ENCODE measurements at places on chromosomes 2 and 18. TPM values are rescaled to one million over a fixed set of nuclear protein-coding genes. Genes with fewer than 3 reads are reported as not detected.

The HNRNPLL gene
- 58.8 TPM for total RNA-seq

The RIT2 gene
- 24.5 TPM for total RNA-seq

The LOXHD1 gene
- total RNA-seq = 0.57 TPM

The FBXO48 gene
- 2.7 TPM for total RNA-seq

The HOXD3 gene
- total RNA-seq = 0.62 TPM

The TSGA10 gene
- total RNA-seq = 24.6 TPM

The NETO1 gene
- total RNA-seq = 104 TPM

The RPL31 gene
- 672 TPM for total RNA-seq

The TLX2 gene
- total RNA-seq = 0.83 TPM

The EVX2 gene
- total RNA-seq = not detected

The ALLC gene
- not detected for total RNA-seq

The SCN3A gene
- total RNA-seq = 33.3 TPM

The DBI gene
- 126 TPM for total RNA-seq

The CXCR4 gene
- total RNA-seq = 6.1 TPM

DNA sequence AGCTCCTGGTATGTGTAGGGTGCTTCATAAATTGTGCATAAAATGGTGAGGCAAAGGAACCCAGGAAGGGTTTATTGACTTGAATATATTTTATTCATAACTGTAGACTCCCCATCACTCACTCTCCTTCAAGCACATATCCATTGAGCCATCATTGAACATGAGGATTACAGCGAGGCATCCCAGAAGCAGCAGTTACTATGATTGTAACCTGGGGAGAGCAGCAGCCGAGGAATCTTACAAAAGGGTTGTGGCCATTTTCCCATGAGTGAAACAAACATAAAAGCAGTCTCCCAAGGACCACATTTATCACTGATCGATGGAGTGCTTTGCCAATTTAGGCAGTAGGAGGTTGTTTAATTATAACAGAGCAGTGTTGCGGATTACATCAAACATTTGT, 183.4 kb downstream of the NCK2 start:
- DNase-seq = no peak

DNA sequence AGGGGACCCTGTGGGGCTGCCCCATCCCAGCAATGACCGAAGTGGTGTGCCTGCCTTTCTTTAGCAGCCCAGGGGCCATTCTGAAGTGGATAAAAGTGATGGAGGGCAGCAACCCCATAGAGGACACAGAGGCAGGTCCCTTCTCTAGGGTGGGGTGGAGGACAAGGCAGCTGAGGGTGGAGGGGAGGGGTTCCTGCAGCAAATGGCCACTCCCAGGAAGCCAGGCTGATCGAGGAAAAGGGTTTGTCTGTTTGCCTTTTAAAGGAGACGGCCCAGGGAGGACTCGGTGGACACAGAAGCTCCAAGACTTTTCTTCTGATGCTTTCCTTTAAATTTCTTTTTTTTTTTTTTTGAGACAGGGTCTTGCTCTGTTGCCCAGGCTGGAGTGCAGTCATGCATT, 272.8 kb downstream of the TWIST2 start:
- no peak for DNase-seq

- no peak for DNase-seq
These were observed 25.7 kb upstream of the FAM178B start for GRCh38 chr2:97011977-97012569.

- DNase-seq = no peak
These were observed 249.4 kb downstream of the MEIS1 start for GRCh38 chr2:66684289-66684688.

- no peak for DNase-seq
These were observed 4.9 kb downstream of the TTL start for GRCh38 chr2:112486895-112487294.

DNA sequence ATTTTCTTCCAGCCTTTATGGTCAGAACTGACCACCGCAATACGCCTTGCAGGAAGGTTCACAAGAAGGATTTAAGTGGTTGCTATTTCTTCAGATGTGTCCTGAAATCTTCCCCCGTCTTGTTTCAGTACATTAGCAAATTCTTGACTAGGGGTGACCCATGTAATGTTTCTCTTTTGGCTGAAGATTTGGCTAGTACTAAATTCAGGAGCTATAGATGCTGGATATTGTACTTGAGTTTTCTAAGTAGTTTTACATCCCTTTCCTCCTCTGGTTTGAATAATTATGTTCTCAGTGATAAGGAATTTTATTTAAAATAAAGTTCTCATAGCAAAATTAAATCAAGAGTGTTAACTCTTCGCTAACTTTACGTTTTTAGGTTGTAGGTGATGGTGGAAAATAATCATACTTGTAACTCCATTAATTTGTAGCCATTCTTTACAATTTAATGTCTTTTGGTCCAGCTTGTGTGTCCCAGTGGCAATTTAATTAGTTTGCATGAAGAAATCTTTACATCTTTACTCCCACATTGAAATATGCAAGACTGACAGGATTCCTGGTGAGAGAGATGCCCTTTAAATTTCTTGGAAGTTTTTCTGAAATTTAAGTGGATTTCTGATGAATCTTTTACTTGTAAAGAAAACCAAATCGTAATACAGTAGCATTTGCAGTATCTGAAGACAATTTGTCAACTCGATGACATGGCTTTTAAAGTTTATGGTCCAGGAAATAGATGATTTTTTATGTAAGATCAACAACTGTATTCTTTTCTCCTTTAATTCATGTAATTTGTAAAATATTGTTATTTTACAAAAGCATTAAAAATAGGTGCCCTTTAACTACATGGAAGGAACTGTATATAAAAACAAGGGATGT, 2.8 kb downstream of the PHLPP1 start:
- DNase-seq = no peak

GRCh38 chr2:67674668-67675067, 277.5 kb downstream of the ETAA1 start:
- no peak for DNase-seq

GRCh38 chr2:45773909-45774308, 122.4 kb downstream of the PRKCE start:
- DNase-seq = no peak

DNA sequence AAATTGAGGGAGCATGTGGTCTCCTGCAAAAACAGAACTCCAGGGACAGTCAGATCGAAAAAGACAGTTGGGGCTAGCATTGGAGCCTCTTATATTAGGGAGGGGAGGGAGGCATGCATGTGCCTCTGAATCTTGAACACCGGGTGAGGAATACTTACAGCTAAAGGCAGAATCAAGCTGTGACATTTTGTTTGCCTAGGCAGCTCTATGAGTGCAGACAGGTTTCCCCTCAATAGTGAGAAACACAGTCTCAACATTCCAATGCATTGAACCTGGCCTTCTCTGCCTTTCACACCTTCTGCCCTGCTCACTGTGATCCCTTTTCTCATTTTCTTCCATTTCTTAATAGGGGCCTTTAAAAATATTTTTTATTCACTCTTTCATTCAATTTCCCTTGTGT, 140.4 kb downstream of the THSD7B start:
- DNase-seq = no peak

DNA sequence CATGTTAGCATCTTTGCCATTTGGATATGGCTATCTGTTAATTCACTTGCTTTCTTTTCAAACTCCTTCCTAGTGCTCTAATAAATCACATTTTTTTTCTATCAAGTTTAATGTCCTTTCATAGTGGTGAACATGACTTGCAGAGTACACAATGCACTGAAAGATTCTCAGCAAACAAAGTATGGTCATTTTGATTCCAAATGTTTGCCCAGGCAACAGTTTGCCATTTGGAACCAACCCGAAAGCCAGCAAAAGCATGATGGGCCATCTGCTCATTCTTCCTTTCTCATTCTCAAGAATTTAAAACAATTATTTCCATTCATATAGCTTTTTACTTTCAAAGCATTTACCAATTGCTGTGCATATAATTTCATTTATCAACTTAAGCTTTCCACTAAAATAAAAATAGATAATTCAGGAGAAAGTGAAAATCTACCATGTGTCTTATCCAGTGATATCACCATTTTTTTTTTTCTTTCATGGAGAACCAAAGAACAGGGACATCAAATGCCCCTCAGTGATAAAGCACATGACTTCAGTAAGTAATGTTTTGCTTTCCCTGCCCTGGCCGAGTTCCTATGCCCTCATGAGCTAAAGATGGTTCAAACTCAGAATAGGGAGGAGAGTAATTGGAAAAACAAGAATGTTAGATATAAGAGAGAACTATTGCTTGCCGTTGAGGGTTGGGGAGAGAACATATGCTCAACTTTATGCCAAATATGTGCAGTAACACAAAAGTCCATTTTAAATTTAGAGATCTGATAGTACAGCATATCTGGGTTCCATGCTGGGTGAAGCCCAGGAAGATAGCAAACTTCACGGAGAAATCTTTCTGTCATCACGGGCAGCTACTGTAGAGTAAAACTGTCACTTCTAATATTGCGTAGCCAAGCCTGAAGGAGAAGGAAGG, 62.1 kb downstream of the HNMT start:
- DNase-seq = no peak

DNA sequence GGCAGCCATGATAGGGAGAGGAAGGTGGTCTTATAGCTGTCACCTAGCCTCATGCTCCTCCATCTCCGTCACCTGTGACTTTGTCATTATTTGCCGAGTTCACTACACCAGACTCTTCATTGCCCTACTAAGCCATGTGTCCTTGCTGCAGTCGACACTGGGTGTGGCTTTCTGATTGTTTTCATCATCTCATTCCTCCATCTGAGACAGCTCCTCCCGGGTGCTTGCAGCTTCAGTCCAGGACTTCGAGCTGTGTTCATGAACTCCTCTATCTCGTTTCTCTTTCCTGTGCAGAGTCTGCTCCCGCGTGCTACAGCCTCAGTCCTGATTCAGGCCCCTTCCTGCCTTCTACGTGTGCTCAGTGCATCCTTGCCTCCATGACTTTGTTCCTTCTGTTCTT, 295.1 kb upstream of the TNP1 start:
- no peak for DNase-seq

GRCh38 chr18:29164993-29165599, 988.2 kb upstream of the CDH2 start:
- no peak for DNase-seq

- no peak for DNase-seq
These were observed 13.9 kb upstream of the SLC1A4 start for GRCh38 chr2:64975232-64975821.

DNA sequence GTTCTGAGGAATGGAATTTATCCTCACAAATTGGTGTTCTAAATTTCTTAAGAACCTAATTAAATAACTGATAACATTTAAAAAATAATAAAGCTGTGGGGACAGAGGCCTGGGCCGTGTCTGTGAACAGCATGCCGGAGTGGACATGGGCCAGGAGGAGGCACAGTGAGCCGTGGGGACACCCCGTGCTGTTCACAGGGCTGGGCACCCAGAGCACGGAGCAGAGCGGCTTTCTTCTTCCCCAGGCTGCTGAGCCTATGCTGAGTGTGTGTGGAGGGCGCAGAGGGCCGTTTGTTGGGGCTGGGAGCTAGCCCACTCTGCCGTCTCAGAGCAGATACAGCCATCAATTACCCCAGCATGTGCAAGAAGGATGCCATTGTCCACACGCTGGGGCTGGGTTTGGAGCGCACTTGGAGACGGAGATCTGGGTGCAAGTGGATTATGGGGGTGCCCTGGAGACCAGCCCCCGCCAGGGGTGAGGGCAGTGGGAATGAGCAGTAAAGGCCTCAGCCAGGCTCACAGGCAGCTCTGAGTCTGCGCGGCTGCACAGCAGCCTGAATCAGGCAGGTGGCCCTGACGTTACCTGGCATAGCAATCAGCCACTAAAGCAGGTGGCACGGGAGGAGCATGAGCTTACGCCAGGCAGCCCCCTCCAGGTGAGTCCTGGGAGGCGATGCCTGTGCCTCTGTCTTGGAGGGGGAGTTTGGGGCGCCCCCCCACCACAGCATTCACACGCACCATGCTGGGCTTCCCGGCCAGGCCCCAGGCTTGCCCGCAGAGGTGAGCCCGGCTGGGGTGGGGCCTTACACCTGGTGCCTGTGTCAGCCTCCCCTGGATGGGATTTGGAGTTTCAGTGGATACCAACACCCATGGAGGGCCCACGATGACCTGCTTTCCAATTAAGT, 52.1 kb upstream of the SLC66A3 start:
- no peak for DNase-seq

- DNase-seq = no peak
These were observed at the start of gene ADRA2B for GRCh38 chr2:96116424-96116878. Gene ADRA2B, minus strand, starts transcription at chr2:96116571. Its CDS starts 422 bp downstream, at chr2:96116149.

DNA sequence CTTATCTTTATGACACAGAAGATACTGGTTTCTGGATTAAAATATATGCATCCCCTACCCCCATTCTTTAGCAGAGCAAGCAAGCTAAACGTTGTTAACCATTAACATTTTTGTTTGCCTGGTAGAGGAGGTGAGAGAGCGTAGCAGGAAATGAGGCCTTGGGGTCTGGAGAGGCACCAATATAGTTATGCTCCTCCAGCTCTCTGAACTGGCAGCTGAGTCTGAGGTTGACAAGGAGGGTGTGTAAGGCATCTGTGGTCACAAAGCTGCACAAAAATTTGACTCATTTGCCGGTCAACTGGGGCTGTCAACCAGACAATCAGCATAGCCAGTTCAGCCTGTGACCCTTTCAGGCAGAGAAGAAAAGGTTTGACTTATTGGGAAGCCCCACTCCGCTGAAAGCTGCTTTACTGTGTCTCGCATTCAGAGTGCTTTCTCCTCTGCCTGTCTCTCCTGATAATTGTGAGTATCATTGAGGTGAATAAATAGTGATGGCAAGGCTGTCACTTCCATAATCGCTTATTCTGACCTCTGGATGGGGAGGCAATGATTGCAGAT, 647.5 kb upstream of the SETBP1 start:
- no peak for DNase-seq

- DNase-seq = no peak
These were observed 61.1 kb downstream of the CABLES1 start for GRCh38 chr18:23196119-23197007.

DNA sequence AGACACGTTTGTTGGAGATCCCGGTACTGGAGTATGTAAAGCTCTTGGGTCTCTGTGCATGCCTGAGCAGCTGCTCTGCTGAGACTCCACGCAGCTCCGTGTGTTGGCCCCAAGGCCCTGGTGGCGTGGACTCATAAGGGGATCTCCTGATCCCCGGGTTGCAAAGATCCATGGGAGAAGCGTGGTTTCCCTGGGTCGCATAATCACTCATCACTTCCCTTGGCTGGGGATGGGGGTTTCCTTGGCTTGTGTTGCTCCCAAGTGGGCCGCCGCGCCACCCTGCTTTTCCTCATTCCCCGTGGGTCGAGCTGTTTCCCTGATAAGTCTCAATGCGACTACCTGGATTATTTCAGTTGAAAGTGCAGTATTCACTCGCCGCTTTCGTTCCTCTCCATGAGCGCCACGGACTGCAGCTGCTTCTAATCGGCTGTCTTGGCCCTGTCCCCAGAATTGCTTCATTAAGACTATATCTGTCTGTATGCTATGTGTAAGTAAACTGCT, 76.0 kb downstream of the EPC2 start:
- no peak for DNase-seq

- no peak for DNase-seq
These were observed 89.4 kb upstream of the MAPRE2 start for GRCh38 chr18:34951625-34952379.

DNA sequence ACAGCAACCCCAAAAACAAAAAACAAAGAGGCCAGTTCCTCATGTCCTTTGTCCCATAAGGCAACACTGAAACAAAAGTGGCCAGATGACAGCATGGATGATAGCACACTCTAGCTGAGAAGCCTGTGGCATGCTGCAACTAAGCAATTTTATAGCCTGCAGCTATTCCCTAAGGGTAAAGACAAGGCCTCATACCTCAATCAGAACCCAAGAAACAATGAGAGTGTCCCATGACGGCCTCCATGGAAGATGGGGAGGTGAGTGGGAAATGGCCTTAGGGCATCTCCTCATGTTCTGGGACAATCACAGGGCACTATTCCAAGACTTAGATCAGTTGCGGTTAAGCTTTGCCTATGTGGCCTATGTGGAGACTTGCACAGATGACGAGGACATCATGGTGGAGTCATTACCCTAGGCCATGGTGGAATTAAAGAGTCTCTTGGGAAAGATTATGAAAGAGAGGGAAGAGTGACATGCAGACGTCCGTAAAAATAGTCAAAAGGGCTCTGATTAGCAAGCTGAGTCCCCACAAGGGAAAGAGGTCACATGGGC, 103.1 kb downstream of the INO80D start:
- no peak for DNase-seq
